Stimulated activated naive CD8-positive, alpha-beta T cell treated with anti-CD3 and anti-CD28 coated beads, Interleukin-15, amount 100 ng/mL, for 72 hours (primary cell): ENCODE measurements at places on chromosomes 2 and 18.

DNA sequence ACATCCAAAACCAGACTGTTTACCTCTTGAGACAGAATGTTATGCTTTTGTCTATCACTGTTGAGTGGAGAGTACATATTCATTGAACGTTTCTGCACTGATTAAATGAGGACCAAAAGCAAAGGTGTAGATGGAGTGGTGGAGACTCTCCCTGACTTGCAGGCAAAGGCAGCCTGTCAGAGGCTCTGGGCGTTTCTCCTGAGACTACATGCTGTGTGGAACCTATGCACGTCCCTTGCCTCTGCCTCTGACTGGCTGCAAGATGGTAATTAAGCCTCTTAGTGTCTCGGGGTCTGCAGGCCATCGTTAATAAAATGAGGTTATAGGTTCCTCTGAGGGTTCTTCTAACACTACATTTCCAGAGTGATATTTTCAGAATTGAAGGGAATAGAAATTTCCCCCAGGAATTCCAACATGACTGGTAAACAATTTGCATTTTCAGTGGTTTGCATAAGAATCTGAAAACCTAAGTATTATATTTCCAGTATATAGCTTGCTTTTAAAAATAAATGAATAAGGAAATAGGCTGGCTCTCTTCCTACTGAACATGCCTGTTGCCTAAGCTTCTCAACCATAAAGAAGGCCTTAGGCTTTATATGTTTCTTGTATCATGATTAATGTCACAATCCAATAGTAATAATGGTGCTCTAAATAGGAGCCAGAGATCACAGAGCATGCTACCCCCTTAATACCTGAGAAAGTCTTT lies 107.4 kb downstream of the FTCDNL1 start:
- DNase-seq = no peak

DNA sequence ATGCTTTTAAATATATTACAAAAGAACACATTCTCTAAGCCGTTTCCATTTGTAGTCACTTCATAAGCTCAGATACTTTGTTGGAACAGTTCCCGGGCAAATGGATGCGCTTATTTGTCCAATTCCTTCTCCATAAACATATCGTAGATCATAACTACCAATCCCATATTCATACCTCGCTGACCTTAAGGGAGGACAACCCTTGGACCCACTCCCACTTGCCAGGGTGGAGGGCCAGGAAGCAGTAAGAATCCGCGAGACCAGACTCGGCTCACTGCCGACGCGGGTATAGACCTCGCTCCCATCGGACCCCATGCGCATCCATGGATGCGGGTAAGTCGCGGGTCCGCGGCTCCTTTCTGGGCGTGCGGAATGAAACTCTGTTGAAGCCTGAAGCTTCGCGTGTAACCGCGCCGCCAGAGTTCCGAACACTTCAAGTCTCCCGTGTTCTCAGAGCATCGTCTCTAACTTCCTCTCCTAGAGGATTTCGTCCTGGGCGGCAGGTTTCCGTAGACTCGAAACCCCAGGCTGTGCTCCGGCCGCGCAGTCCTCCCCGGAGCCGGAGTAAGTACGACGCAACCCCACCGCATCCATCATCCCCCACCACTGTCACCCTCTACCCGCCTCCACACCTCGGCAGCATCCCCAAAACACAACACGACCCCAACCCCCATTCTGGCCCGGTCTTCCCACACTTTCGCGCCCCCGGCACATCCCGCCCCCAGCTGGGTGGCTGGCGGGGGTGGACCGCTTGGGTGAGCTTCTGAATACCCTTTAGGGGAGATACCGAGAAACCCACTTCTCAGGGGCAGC lies 1.1 kb downstream of the DSC3 start:
- DNase-seq = no peak

DNA sequence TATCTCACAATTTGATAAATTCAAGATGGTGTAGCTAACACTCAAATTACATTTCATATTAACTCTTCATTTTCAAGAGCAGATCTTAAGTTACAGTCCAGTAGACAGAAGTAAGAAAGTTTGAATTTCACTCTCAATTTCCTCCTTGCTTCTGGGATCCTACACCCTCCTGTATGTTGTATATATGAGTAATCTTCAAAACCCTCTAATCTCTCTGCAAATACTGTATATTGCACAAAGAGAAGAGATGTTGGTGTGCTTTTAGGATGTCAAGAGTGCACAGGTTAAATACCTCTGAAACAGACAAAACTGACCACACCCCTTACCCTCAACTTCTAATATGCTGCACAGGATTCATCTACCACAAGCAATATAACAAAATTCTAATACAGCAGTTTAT lies 6.7 kb downstream of the CHST9 start:
- DNase-seq = no peak

- no peak for DNase-seq
These were observed 99.6 kb downstream of the PTGR3 start for GRCh38 chr18:75109319-75109691.

DNA sequence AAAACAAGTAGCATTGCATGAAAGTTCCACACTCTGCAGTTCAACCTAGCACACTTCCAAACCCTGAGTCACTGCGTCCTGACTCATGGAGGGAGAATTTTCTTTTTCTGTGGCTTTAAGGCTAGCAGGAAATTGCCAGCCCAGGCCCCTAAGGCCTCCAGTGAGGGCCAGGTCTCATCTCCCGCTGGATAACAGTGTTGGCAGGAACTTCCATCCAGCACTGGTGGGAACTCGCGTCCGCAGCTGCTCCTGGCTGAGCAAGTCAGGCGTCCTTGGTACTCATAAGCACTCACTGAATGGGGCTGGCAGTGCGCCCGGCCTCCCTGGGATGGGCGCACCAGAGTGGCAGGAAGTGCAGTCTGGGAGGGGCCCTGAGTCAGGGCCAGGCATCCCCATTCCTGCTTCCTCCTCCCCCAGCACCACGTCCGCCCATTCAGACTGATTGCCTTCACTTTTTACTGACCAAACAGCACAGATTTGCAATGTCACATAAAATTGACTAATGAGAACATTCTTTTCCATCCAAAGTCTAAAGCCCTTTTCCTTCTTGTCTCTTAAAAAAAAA lies 14.3 kb downstream of the MALL start:
- DNase-seq = no peak

GRCh38 chr2:65368468-65368867 lies 63.9 kb downstream of the SPRED2 start:
- DNase-seq = no peak

DNA sequence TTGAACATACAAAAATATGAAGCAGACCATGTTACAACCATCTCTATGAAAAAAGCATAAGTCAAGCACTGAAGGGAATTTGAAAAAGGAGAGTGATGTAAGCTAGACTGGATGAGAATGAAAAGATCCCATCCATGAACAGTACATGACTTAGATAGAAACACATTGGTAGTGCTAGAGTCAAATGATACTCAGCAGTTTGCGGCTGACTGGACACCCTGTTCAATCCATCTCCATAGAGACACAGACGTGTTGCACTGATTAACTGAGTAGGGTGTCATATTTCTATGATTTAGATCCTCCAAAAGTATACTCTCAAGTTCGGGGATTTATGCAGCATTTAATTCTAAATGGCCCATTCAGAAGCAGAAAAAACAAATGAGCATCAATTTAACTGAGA lies 674.3 kb upstream of the NRXN1 start:
- no peak for DNase-seq

DNA sequence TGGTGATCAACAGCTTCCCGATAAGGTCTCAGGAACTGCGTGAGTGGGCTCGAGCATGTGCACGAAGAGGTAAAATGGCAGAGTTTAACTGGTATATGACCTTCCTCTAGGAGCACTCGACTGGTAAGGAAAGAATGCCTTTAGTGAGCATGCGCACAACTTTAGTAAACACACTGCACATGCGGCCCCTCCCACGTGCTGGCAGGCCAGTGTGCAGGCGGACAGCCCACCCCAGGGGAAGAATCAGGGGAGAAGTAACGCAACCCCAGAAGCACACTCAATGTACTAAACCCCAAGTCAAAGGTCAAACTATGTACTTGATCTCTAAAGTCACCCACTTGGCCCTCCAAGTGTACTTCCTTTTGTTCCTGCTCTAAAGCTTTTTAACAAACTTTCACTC lies 28.7 kb upstream of the SLC25A52 start:
- no peak for DNase-seq

- no peak for DNase-seq
These were observed 18.9 kb upstream of the ST3GAL5 start for GRCh38 chr2:85907671-85908157.

DNA sequence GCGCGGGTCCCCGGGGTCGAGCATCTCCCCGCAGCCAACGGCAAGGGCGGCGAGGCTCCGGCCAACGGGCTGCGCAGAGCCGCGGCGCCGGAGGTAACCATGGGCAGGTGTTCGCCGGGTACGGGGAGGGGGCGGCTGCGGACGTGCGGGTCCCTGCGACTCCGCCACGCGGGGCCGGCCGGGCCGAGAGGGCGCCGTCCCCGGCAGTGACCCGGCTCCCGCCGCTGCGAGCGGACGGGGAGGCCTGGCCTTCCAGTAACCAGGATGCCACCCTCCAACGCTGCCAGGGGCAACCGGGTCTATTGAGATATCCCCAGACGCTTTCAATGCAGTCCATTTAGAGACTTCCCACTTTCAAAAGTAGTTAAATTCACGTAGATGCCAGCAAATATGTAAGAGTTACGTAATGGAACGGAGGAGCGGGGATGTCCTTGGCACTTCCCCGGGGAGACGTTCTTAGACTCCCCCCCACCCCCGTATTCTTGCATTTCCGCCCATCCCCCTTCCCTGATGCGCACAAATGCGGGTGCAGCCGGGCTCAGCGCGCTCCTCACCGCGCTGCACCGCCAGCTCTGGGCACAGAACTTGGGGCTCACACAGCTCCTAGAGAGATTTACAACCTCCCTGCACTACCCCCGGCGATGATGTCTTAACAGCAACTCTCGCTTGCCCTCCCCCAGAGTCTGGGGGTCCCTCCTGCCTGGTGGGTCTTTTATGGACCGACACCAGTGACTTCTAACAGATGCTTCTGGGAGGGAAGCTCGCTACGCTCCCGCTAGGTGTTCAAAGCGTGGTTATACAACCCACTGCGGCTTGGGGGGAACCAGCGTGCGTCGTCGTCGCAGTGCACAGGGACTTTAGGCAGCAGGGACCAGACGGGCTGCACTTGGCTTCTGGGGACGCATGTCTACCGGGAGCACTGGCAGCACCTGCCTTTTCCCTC lies 657 bp downstream of the SGPP2 start:
- peak; percentile 23 for DNase-seq

GRCh38 chr18:35983818-35984217 lies 11.3 kb downstream of the RMP24 start:
- DNase-seq = no peak

- DNase-seq = no peak
These were observed 1043.9 kb downstream of the TMEM182 start for GRCh38 chr2:103805746-103806145.

DNA sequence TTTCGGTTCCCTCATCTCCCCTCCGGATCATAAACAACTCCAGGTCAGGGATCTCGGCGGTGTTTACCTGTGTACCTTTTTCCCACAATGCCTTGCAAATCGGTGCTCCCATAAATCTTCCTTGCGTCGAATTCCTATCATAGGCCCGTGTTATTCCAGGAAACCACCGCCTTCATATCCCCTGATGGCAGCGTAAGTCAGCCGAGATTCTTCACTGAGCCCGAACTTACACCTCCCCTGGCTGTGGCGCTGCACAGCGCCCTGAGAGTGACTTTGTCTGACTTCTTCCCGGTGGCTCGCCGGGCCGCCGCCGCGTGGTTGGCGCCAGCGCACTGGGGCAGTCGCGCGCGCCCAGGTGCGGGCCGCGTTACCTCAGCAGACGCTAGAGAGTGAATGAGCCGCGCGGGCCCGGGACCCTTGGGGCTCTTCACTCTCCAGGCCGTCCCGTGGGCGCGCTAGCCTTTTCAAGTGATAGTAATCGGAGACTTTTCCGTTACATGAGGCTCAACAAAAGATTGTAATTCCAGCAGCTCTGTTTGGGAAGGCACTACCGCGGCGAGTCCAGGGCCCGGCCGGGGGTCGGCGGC lies 101.6 kb downstream of the SPTBN1 start:
- peak; percentile 73 for DNase-seq

GRCh38 chr2:173764094-173764493 lies 201.1 kb downstream of the SP3 start:
- no peak for DNase-seq

DNA sequence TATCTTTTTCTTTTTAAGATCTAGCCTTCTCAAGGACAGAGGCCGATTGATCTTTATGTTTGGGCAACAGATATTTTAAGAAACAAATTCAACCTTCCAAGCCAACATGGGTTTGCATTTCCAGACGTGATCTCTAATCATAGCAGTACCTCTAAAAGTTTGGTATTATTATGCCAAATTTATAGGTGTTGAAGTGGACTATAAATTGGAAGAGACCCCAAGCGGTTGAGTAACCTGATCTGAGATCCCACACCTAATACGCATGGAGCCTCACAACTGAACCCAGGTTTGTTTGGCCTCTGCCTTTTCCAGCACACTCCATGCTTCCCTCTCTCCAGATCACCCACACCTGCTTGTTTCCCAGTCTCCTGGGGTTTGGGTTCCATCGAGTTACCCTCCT lies 116.5 kb downstream of the DDX1 start:
- no peak for DNase-seq

DNA sequence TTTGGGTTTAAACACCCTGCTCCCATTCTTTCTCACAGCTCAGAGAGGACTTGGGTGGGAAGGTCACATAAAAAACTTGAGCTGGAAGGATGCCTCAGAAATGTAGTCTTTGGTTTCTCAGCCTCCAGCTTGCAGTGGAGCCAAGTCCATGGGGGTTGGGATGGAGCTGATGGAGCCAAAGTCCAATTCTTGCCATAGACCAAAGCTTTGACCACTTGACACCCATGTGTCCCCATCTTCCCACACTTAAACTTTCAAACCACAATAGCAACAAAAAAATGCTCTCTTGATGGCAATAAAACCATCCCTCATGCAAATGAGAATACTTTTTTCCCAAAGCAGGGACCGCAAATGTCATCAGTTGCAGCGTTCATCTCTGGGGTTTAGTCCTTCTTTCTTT lies 14.7 kb upstream of the DAW1 start:
- no peak for DNase-seq

GRCh38 chr2:76387294-76387693 lies 676.6 kb upstream of the GCFC2 start:
- no peak for DNase-seq

GRCh38 chr2:6224267-6224666 lies 532.1 kb downstream of the SOX11 start:
- no peak for DNase-seq

DNA sequence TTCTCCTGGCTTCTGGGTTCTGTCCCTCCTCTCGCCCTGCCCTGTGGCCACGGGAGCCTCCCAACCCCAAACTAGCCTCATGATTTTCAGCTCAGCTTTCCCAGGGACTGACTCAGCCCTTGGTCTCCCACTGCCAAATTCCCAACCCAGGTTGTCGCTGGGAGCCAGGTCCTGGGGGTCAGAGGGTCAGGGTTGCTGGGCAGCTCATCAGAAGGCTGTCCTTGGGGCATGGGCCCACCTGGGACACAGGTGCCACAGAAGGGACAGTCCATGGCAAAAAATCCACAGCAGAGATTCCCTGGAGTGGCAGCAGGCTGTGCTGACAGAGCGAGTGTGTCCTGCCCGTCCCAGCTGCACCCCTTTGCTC lies 180.4 kb downstream of the TWIST2 start:
- no peak for DNase-seq

- DNase-seq = no peak
These were observed 34.0 kb downstream of the LOXHD1 start for GRCh38 chr18:46622999-46623398.

GRCh38 chr2:2664989-2665833 lies 334.1 kb upstream of the MYT1L start:
- no peak for DNase-seq

- no peak for DNase-seq
These were observed 147.2 kb downstream of the TMEFF2 start for GRCh38 chr2:192047315-192048107.

GRCh38 chr2:42722320-42723190 lies 41.4 kb downstream of the OXER1 start:
- peak; percentile 26 for DNase-seq
